ENCODE measurements at places on chromosomes 12 and 14.
A peak's percentile ranks its signal among the peaks of the same experiment; 100 is the strongest.

GRCh38 chr12:122275459-122275858, 9.2 kb upstream of the VPS33A start:
- DNase-seq, result no peak

DNA sequence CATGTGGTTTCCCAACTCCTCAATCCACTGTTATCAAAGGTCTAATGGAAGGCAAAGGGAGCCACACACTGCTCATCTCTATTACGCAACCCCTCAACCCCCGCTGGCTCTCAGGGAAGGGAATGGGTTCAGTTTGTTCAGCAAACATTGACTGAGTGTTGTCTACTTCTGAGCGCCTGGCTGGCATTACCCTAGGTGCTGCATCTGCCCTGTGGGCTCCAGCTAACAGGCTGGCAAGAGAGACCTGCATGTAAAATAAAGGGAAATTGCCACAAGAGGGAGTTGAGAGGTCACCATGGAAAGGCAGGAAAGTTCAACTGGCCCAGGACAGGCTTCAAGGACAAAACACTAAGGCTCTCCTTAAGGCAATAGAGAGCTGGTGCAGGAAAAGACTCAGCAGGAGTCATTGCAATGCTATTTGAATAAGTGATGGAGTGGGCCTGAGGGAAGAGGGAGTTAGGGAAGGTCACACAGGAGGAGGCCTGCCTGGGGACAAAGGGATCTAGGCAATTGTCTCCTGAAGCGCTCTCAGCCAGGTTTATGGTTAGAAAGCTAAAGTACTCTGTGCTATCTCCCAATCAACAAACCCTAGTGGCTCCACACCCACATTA, 5.5 kb upstream of the ZNF740 start:
- DNase-seq, result no peak

- no peak for DNase-seq
These were observed 12.5 kb upstream of the MARK3 start for GRCh38 chr14:103372552-103373304.

DNA sequence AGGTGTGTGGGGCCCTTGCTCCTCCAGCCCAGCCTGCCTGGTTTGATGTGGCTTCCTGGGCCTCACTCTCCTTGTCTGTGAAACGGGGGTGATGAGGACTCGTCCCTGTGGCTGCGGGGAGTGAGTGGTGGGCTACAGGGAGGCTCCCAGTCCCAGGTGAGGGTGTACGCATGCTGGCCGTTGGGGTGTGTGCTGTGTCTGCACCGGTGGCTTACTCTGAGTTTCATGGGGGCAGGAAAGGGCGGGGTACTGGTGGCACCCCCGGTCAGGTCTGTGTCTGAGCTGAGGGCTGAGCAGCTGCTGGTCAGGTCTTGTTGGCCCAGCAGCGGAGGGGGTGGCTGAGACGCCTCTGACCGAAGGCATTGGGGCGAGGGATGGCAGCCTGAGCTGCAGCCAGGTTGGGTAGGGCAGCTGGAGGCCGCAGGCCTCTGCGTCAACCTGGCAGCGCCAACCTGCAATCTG, 11.2 kb downstream of the ULK1 start:
- no peak for DNase-seq

DNA sequence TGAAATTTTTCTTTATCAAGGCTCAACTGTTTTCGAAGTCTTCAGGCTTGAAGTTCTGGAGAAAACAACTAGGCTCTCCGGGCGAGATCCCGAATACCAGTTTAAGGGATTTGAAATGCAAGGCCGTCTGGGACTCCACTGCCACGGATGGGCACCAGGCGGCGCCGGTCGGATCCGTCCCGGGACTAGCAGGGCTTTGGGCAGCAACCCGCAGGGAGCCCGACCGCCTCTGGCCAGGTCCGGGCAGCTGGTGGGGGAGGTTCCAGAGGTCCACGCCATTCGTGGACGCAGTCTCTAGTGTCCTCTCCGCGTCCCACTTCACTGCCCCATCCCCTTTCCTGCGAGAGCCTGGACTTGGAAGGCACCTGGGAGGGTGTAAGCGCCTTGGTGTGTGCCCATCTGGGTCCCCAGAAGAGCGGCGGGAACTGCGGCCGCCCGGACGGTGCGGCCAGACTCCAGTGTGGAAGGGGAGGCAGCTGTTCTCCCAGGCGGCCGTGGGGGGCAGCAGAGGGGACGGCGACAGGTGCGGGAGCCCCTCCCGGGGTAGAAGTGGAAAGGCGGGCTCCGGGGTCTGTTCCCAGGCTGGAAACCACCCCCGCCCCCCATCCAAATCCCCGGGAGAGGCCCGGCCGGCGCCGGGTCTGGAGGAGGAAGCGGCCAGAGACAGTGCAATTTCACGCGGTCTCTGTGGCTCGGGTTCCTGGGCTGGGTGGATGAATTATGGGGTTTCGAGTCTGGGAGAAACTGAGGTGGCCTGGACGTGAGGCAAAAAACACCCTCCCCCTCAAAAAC, 838 bp upstream of the ERBB3 start:
- DNase-seq, result no peak

DNA sequence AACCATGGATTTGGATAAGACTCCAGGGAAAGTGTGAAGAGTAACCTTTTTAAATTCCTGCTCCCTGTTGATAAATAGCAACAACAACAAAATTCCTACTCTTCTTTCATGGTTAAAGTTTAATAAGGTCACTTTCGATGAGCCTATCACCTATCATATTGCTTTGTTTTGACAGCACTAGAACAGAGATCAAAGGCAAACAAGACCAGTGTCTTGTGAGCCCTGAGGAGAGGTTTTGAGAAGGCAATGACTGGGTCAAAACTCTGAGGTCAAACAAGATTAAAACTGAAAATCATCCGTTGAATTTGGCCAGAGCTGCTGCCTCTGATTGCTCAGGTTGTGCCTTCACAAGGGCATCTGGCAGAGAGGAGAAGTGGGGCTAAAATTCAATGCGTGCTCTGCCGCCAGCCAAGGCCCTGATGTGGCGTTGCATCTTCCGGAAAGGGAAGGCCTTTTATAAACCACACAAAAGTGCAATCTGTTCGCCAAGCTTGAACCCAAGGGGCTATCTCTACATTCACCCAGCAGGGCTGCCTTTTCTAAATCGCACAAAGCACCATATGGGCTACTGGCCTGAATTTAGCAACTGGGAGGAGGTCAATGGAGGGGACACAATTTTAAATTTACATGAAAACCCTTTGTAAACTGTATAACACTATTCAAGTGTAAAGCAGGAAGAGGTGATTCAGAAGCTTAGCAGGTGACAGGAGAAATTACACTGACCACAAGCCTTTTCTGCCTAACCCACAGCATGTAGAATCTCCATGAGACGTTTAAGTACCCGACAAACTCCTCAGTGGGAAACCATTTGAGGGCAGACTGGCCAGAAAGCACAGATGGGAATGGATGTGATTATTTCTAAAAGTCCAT, 140.8 kb downstream of the DAD1 start:
- no peak for DNase-seq

DNA sequence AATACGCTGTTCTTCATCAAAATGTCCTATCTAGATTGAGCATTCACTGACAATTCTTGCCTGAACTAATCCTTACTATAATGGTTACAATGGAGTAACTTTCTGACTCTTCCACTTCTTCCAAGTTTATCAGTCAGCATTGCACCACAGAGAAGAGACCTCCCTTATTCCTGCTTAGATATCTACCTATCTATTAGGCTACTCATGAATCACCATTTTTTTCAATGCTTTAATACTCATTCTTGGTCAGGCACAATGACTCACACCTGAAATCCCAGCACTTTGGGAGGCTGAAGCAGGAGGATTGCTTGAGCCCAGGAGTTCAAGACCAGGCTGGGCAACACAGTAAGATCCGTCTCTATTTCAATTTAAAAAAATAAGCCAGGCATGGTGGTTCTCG, 39.3 kb downstream of the RPS6KA5 start:
- no peak for DNase-seq

DNA sequence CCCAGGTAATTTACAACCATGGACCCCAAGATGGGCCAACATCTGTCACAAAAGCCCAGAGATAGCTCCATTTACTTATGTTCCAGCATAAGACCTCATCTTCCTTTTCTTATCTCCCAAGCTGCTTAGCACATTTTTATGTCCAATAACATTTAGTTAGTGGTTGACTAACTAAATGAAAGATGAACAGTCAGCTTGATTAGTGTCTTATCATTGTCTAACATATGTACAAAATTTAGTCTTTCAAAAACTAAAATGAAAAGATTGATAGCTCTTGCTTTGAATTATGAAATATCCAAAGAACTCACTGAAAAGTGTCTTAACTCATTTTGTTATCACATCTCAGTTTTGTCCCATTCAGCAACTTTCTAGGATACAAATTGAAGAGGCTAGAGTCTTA, 163.1 kb upstream of the EGLN3 start:
- DNase-seq, result no peak

GRCh38 chr14:71549421-71550050, 382.7 kb upstream of the RGS6 start:
- DNase-seq, result no peak

DNA sequence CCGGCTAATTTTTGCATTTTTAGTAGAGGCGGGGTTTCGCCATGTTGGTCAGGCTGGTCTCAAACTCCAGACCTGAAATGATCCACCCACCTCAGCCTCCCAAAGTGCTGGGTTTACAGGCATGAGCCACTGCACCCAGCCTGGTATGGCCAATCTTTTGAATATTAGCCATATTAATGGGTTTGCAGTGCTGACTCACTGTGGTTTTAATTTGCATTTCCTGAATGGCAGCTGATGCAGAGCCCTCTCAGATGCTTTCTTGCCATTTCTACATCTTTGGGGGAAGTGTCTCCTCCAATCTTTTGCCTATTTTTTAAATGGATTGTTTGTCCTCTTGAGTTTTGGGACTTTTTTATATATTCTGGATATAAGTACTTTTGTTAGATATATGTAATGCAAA, 55.5 kb upstream of the NPAS3 start:
- no peak for DNase-seq

GRCh38 chr12:113189361-113189760, 3.8 kb downstream of the RITA1 start:
- DNase-seq, result no peak

GRCh38 chr12:110590806-110591326, 7.7 kb upstream of the PPTC7 start:
- no peak for DNase-seq

DNA sequence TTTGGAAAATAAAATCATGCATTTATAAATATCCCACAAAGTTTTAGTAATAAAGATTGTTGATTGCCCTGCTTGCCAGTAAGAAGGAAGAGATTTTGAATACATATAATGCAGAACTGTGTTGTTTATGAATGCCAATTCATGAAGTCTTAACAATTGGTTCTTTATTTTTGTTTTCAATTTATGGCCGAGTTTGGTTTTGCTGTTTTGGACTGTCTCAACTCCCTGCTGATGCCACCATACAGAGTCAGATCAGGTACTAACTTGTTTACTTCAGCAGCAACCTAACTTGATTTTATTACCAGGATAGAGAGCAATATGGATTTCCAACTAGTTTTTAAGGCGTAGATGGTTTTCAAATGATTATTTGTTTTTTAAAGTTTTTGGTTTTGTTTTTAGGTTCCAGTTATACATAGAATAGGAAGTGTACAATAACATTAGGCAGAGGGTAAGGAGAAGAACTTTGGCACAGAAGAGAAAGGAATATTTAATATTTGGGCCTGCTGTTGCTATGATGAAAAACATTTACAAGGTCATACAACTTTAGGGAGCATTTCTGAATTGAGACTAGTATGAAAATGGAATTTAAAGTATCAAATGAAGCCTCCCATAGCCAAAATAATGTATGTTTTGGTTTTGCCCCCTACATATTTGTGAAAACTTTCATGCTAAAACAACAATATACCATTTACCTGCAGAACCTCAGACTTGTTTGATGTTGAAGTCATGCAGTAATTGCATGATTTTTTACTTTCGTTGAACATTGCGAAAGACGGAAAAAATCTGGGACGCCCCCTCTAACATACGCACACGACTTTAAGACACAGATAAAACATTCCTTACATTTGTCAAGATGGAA, 904 bp upstream of the FAM177A1 start:
- no peak for DNase-seq

DNA sequence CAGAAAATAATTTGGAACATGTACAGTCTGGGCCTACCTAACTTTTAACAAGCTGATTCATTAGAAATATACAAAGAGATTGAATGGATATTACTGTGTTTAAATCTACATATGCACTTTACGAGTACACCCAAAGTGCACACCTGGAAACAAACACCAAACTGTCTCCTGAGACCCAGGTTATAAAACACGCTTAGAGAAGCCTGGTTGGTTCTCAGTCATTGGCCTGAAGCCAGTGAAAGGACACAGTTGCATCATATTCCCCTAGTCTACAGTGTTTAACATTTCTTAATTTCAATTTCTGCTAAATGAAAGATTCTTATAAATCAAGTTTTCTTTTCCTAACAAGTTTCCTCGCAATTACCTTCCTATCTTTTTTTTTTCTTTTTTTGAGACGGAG, 209.5 kb downstream of the FBXL14 start:
- no peak for DNase-seq

DNA sequence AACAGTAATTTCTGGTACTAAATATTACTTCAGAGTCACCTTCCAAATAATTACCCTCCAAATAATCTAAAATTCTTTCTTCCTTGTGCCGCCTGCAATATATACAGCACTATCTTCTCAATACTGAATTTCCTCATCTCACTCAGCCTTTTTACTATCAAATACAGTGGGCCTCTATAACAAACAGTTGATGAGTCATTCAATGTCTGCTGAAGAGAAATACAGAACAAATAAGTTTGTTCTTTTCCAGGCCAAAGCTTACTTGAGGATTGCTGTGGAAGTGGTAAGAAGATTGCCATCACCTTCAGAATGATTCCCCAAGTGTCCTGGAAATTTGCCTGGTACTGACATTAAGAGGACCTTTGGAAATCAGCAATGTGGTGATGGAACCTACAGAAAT, 218.2 kb upstream of the ARHGAP5 start:
- no peak for DNase-seq

DNA sequence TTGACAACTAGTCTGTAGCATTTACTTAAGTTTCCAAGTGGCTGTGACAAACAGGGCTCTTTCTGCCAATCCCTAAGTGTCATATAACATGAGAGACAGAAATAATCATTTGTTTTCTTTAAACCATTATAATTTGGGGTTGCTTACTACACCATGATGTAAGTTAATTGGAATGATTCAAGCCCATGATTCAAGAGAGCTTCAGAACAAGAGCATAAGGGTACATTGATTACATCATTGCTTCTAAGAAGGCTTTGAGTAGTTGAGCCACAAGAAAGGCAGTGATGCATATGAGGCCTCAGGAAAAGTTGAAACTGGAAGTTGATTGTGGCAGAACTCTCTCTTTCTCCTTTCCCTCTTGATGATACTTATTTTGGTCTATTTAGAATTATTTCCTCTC, 444.0 kb downstream of the CCER1 start:
- no peak for DNase-seq

GRCh38 chr14:75539561-75540478, 17.6 kb downstream of the BATF start:
- DNase-seq, result no peak

GRCh38 chr12:47838286-47838931, 18.7 kb upstream of the HDAC7 start:
- no peak for DNase-seq

- DNase-seq, result no peak
These were observed 160.9 kb upstream of the ABCD2 start for GRCh38 chr12:39780411-39780912.

GRCh38 chr12:42585841-42586216, 3.7 kb downstream of the PRICKLE1 start:
- DNase-seq, result no peak

GRCh38 chr12:79252358-79253075, 387.9 kb downstream of the SYT1 start:
- DNase-seq, result no peak

GRCh38 chr12:56129206-56129941, 1.3 kb downstream of the ESYT1 start:
- peak; percentile 43 for DNase-seq

Data from activated CD4-positive, CD25-positive, alpha-beta regulatory T cell treated with anti-CD3 and anti-CD28 coated beads, Interleukin-2, amount 50 U/mL, for 16 hours (primary cell).